Pulmonary artery endothelial cell (primary cell): ENCODE measurements at places on chromosomes 4 and X. TPM values are rescaled to one million over a fixed set of nuclear protein-coding genes. Genes with fewer than 3 reads are reported as not detected.

FAM9A gene
- total RNA-seq = not detected in 2 replicates

GRCh38 chr4:955161-955921 is 18.0 kb downstream of the DGKQ start:
- DNase-seq = no peak

AFM gene
- total RNA-seq = not detected in 2 replicates

GRCh38 chr4:10066670-10067651 is 45.7 kb upstream of the SLC2A9 start:
- DNase-seq = no peak
